ENCODE measurements at places on chromosomes 11 and 22.

- no peak for DNase-seq
Measured at GRCh38 chr11:76074148-76075095, 131.9 kb downstream of the WNT11 start.

DNA sequence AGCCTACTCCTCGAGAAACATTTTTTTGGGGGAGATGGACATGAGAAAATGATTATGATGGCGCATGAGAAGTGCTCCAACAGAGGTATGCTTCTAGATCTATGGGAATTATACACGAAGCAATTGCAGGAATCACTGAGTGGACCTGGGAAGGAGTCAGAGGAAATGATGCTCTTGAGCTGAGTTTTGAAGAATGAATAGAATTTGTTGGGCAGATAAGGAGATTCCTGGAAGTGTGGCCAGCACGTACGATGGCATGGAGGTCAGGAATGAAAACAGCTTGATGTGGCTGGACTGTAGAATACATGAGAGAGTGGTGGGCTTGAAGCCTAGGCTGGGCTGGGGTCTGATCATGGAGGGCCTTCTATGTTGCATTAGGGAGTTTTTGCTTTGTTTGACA is 31.7 kb downstream of the ADAMTS15 start:
- no peak for DNase-seq

DNA sequence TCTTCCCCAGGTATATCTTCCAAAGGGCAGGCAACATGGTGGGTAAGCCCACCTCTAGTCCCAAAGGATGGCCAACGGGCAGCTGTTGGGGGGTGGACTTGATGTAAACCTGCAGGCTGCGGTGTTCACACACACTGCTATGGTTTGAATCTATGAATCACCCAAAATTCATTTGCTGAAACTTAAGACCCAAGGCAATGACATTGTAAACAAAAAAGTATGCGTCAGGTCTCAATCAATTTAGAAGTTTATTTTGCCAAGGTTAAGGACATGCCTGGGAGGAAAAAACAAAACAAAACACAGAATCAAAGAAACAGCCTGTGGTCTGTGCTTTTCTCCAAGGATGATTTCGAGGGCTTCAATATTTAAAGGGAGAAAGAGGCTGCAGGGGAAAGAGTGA is 18.3 kb downstream of the RCN1 start:
- DNase-seq: no peak

DNA sequence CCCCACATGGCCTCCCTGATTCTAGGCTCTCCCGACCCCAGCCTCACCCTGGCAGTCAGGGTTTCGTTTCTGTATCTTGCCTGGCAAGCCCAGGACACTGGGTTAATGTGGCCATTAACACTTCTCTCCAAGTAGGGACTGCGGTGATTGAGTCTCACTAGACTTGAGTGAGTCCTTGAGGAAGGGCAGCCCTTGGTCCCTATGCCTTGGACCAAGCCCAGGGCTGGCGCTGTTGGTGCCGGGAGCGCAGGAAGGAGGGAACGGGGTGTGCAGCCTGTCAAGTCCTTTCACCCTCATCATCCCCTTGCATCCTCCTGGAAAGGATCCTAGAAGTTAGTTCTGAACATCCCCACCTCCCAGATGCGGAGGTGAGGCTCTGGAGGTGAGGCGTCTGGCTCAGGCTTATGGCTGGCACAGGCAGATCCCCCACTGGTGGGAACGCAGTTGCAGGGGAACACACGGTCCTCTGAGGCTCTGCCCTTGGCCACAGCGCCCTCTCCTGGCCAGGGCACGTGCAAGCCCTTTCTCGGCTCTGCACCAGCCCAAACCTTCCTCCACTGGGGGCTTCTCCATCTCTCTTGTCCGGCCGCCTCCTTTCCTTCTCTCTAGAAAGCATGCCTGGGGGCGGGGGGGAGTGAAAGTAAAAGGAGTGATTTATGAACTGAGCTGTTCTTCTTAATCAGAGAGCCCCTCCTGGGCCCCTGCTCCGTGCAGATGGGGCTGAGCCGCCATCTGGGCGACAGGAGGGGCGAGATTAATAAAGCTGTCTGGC is 56.7 kb downstream of the TP53I11 start:
- DNase-seq: peak; percentile 72

DNA sequence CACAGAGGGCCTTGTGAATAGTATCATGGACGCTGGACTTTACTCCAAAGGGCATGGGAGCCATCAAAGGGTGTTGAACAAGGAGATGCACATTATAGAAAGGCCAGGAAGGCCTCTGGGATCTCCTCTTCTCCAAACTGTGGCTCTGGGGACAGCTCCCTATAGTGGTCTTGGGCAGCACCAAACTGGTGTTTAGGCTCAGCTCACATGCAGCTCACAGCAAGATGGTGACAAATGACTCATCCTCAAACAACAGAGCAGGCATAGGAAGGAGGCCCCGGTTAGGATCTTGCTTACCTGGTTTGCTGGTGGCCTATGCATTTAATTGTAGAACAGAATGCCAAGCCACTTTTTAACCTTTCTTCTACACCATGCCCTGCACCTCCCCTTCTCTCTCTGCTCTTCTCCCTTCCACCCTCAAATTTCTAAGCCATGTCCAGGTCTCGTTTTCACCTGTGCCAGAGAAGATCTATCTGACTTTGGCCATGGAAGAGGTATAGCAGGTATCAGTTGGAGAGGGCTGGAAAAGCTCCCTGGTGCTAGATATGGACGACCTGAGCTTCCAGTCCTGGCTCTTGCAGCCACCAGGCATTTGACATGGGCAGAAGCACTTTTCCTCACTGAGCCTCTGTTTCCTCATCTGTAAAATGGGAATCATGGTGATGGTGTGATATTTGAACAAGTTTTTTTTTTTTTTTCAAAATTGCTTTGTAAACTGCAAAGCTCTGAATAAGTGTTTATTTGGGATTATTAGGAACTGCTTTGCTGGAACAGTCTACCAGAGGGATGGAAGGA is 14.4 kb upstream of the EHF start:
- DNase-seq: no peak

All from activated CD4-positive, alpha-beta memory T cell treated with anti-CD3 and anti-CD28 coated beads for 36 hours (primary cell).